ENCODE measurements at places on chromosomes 7 and 10.

GRCh38 chr10:126402721-126403695 is 14.7 kb upstream of the ADAM12 start:
- no peak for DNase-seq

- no peak for DNase-seq
Observed at GRCh38 chr10:130630135-130630534, 493.9 kb downstream of the GLRX3 start.

GRCh38 chr10:110859206-110859972 is 12.3 kb upstream of the PDCD4 start:
- DNase-seq = no peak

GRCh38 chr7:30561389-30561788 is 33.3 kb upstream of the GARS1 start:
- peak; percentile 28 for DNase-seq

DNA sequence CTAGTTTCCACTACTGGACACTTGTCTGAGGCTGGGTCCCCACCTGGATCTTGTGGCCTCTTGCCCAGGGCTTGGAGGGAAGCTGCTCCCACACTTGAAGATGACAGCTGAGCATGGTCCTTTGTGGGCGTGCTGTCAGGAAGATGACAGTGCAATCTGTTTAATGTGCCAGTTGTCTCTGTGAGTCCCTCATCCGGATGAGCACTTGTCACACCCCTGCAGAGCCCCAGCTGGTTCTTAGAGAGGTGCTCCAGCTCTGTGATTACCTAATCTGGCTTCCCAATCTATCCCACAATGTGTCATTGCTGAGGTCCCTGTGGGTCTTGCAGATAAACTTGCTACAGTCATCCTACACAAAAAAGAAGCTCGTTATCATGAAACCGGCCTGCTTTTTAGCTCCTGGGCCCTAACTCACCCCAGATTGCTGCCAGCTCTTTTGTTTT is 34.8 kb upstream of the CCSER2 start:
- no peak for DNase-seq

GRCh38 chr10:79435271-79436065 is 10.0 kb downstream of the ZCCHC24 start:
- no peak for DNase-seq

DNA sequence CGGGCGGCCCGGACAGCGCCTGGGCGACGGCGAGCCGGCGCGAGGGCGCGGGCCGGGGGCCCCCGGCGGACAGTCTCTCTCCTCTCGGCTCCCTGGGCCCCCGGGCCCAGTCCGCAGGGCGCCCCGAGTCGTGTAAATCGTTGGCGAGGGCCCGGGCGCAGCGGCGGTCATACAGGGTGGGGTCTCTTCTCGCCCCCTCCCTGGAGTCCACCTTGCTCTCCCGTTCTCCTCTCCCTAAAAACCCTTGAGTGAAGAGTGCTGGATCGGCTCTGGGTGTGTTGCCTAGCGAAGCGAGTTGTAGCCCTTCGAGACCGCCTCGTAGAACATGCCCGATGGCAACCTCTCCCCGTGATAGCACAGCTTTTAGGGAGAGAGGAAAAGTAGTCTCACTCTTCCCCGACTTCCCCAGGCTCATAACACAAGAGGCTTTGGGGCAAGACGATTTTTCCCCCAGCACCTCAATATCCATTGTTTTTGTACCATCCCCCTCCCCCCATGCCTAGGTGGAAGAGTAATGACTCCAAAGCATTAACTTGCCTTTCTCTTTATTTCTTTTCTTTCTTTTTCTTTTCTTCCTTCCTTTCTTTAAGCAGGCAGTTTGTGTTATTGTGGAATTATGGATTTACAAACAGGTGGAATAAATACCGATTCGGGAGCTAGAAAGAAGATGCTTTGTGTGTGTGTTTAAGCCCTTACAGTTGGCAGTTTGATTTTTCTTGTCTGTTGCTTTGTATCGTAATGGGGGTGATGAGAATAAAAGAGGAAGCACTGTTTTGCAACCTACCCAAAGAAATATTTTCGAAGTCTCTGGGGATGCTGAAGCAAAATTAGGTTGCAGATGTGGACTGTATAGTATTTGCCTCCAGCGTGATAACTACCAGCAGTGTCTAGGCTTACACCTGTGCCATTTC is 822 bp downstream of the SHOC2 start:
- DNase-seq = peak; percentile 57

GRCh38 chr7:135235841-135236240 is 2.2 kb downstream of the STRA8 start:
- DNase-seq = no peak

- DNase-seq = no peak
Observed at GRCh38 chr10:114691442-114691941, 33.4 kb upstream of the ABLIM1 start.

DNA sequence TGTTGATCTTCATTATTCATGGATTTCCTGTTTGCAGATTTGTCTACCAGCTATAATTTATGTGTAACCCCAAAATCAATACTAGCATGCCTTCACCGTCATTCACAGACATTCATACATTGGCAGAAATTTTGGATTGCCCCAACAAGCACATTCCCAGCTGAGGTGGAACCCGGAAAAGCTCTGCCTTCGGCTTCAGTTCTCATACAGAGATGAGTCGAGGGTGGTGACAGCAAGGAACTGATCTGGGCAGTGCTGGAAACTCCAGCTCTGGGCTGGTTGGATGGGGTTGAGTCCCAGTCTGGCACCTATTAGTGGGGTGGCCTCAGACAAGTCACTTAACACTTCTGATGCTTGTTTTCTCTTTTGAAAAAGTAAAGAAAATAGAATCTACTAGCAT is 267.5 kb downstream of the SNX13 start:
- DNase-seq = no peak

GRCh38 chr7:20287317-20287716 is 43.4 kb upstream of the ITGB8 start:
- DNase-seq = no peak

DNA sequence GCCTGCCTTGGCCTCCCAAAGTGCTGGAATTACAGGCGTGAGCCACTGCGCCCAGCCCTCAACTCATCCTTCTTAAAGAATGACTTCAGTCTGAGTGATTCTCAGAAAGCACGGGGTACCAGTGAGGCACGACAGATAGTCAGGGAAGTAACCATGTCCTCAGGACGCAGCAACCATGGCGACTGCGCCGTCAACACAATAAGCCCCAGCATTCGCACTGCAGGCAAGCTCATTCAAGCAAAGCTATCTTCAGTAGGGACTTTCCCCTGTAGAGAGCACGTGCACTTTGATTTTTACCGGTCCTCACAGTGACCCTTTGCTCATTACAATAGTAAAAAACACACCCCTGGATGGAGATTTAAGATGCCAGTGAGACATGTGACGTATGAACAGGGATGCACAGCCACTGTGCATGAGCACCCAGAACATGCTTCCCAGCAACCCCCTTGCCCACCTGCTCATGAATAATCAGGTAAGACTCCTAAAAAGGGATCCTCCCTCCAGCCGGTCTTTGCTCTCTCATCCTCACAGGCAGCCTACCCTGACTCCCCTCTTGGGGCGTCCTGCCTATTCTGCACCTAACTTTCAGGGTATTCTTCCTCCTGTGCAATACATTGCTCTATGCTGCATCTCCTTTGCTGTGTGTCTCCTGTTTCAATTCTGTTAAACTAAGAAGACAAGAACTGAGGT is 9.1 kb downstream of the WDR86 start:
- no peak for DNase-seq
